ENCODE measurements at places on chromosomes 2 and 18. TPM values are rescaled to one million over a fixed set of nuclear protein-coding genes. Genes with fewer than 3 reads are reported as not detected.

DNA sequence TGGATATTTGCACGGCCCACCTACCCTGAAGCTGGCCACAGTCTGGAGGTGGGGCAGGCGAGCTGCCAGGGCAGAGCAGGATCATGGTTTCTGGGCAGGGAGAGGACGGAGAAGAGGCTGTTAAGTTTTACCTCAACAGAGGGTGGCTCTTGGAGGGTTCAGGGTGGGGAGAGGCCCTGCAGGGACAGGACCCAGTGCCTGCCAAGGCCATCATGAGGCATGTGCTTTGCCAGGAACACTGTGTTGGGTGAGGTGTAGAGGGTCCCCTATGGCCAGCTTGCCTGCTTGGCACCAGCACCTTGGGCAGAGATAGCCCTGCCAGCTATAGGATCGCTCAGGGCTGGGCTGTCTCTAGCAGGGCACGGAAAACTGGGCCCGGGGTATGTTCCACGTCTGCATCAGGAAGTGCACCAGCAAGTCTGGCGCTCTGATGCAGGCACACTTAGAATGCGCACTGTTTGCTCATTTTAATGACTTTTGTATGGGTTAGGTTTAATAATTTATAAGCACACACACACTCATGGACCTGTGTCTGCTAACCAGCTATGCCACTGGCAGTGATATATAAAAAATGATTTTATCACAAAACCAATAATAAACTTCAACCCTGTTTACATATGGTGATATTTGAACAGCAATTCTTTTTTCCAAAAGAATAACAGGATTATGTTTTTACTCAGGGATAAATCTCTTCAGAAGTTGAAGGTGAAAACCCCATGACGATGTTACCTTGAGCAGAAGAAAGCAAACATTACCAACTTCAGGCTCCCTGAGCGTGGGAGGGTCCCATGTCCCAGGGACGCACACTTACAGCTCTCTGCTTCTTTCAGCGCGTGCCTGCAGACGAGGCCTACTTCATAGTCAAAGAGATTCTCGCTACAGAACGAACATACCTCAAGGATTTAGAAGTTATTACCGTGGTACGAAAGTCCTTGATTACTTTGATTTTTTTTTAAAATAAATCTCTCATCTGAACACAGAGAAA, 46.4 kb downstream of the STK25 start:
- DNase-seq: no peak

DNA sequence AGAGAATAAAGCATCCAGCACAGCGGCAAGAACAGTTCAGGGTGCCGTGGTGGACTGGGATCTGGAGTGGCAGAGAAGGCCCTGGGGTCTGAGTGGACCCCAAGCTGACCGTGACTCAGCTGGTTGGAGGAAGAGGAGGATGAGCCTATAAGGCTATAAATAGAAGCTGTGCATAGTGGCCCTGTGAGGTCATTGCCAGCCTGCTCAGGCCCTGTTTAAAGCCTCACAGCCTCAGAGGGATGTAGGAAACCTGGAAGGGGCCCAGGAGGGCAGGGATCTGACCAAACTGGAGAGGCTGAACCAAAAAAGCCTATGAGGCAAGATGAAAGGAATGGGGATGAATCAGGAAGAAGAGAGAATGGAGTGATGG, 11.3 kb upstream of the DES start:
- DNase-seq: no peak

DNA sequence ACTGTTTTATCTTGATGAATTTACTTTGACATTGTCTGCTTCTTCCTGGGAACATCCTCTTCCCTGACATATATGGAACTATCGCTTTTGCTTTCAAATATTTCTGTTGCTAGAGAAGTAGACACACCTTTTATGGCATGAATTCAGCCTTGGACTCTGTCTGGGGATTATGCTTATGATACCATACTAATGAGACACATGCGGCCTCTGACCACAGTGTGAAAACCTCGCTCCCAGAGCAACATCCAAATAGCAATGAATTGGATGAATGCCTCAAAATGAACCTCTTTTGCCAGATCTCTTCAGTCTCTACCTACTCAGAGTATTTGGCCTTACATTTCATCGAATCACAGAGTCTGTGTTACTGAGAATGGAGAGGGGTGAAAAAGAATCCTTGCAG, 70.9 kb downstream of the PIEZO2 start:
- peak; percentile 43 for DNase-seq

DNA sequence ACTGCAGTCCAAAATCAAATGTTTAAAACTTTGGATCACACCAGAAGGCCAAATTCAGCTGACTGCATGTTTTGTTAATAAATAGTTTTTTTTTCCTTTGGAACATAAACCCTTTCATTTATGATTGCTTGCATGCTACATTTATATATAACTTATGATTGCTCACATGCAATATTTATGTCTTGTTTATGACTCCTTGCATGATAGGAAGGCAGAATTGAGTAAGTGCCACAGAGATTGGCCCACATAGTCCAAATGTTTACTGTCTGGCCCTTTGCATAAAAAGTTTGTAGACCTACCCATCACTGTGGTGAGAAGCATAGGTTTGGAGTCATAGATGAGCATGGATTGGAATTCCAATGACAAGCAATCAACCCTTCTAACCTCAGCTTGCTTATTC, 30.8 kb downstream of the WDFY1 start:
- DNase-seq: no peak

MPP4 gene
- not detected for polyA plus RNA-seq

PMAIP1 gene
- 40.0 TPM for polyA plus RNA-seq

UGT1A5 gene
- not detected for polyA plus RNA-seq

COX5B gene
- 161 TPM for polyA plus RNA-seq

- DNase-seq: no peak
These were observed 34.4 kb upstream of the PDIA6 start for GRCh38 chr2:10847008-10847407.

B3GNT2 gene
- not detected for polyA plus RNA-seq

DNA sequence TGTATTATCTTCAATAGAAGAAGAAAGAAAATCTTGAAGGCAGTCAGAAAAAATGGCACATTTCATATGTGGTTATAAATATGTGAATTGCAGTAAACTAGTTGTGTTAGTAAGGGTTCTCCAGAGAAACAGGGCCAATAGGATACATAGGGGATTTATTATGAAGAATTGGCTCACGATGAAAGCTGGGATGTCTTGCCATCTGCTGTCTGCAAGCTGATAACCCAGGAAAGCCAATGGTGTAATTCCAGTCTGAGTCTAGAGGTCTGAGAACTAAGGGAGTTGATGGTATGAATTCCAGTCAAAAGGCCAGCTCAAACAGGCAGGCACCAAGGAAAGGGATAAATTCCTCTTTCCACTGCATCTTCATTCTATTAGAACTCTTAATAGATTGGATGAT, 362.4 kb downstream of the KCNJ3 start:
- no peak for DNase-seq

GRCh38 chr2:64522843-64523428, 1.2 kb upstream of the AFTPH start:
- DNase-seq: peak; percentile 86

- DNase-seq: no peak
These were observed 263.5 kb upstream of the HDAC4 start for GRCh38 chr2:239664216-239664810.

DNA sequence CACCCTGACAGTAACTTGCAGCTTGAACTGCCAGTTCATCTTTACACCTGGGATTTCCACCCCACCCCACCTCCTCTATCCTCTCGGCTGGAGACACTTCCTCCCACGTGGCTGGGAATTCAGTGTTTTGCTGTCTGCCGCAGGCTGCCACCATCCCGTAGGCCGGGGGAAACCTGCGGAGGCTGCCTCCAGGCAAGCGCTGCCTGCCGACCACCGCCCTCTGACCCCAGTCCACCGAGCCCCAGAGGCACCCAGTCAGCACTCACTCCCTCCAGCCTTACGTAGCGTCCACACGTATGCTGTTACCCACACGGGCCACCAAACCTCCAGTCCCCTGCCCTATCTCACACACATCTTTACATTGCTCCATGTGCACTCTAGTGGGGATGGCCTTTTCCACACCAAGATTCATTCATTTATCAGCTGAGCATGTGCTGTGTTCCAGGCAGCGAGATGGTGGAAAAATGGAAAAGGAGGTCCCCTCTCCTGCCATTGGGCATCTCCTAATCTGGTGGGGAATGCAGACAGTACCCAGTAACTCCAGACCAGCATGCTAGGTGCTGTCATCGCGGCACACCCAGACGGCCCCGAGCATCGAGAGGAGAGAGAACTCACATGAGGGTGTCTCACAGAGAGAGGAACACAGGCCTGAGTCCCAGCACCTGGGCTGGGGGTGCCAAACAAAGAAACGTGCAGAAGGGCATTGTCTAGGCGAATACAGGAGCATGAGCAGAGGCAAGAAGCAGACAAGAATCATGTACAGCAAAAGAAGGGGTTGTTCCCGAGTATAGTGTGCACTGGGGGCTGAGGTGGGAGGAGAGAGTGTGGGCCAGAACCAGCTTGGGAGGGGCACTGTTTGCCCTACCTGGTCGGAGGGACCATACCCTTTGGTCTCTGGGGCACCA, 166.9 kb downstream of the SMAD7 start:
- no peak for DNase-seq

NPC1 gene
- 30.5 TPM for polyA plus RNA-seq

DNA sequence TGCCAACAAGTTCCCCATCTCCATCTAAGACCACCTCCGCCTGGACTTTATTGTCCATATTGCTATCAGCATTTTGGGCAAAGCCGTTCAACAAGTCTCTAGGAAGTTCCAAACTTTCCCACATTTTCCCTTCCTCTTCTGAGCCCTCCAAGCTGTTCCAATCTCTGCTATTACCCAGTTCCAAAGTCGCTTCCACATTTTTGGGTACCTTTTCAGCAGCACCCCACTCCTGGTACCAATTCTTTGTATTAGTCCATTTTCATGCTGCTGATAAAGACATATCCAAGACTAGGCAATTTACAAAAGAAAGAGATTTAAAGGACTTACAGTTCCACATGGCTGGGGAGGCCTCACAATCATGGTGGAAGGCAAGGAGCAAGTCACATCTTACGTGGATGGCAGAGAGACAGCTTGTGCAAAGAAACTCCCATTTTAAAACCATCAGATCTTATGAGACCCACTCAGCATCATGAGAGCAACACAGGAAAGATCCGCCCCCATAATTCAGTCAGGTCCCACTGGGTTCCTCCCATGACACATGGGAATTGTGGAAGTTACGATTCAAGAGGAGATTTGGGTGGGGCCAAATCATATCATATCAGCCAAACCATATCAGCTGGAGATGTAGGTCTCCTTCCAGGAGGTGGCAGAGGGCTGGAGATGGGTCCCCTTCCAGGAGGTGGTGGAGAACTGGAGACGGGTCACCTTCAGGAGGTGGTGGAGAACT, 19.8 kb upstream of the TXNDC2 start:
- DNase-seq: no peak

DNA sequence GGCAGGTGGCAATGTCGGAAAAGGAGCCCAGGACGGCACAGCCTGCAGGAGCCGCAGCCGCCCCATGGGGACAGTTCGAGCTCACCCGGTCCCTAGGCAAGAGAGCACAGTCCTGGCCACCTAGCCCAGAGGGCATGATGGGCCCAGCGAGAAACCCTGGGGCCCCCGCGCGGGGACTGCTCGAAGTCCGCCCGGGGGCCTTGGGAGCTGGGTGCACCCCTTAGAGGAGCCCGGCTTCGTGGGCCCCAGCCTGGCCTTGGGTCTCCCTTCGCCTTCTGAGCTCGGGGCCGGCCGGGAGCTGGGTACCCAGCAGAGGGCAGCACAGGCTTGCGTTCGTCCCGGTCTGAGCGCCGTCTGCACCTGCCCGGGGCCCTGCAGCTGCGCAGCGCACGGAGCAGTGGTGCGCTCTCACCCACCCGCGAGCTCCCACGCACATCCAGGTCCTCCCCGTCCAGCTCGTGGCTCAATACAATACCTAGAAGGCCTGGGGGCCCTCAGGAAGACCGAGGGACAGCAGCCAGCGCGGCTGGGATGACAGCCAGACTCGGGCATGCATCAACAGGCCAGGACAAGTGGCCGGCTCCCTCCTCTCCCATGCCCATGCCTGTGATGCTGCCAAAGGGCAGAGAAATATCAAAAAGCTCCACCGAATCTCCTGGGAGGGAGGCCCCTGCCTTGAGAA, 96.2 kb upstream of the ZNF532 start:
- DNase-seq: peak; percentile 71

IL18RAP gene
- 0.14 TPM for polyA plus RNA-seq

EMILIN1 gene
- polyA plus RNA-seq: not detected

CXCR1 gene
- not detected for polyA plus RNA-seq

PDE11A gene
- not detected for polyA plus RNA-seq

DHRS9 gene
- polyA plus RNA-seq: 0.24 TPM

DNA sequence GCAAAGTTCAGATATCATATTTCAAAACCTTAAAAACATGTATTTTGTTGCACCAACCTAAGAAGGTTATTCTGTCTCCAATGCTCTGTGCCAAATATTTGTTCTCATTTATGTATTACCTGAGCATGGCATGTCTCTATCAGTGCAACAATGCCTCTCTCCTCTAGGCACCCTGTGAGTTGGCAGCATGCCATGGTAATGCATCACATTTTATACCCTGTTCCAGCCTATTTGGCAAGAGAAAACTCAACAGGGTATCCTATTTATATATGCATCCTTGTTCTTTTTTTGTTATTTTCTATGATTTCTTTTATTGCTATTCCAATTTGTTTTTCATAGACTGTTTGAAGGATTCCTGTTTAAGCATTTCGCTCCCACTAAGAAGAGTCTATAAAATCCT, 126.3 kb upstream of the NRXN1 start:
- no peak for DNase-seq

DNA sequence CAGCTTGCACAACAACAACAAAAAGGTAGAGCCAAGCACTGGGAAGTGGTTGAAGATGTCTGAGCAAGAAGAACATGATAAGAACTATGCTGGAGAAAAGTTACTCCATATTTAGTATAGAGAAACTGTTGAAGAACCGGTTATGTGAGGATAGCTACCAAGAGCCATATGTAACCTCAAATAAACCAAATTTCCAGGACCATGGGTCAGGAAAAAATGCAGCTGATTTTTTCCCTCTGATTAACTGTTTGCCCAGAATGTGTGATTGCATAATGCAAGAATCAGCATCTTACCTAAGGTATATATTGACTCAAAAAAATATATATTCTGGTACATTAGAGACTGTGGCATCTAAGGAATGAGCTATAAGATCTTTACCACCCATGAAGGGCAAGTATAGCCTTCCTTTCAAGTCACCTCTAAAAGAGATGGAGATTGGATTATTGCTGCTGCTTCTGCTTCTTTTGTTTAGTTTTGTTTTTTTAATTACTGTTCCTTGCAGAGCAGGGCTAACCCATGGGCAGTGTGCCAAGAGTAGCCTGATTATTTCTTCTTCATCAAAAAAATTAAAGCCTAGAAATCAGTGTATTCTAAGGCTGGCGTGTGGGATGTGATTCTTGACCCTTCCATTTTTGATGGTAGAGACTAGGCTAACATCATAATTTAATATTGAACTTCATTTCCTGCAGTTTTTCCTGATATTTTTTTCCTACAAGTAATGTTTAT, 76.9 kb upstream of the MAP3K20 start:
- no peak for DNase-seq

CHRNG gene
- polyA plus RNA-seq: 137 TPM

GRCh38 chr2:5990086-5990485, 297.9 kb downstream of the SOX11 start:
- DNase-seq: no peak

KCNS3 gene
- 4.9 TPM for polyA plus RNA-seq
